Foreskin fibroblast (primary cell): ENCODE measurements at places on chromosomes 7 and 10.

DNA sequence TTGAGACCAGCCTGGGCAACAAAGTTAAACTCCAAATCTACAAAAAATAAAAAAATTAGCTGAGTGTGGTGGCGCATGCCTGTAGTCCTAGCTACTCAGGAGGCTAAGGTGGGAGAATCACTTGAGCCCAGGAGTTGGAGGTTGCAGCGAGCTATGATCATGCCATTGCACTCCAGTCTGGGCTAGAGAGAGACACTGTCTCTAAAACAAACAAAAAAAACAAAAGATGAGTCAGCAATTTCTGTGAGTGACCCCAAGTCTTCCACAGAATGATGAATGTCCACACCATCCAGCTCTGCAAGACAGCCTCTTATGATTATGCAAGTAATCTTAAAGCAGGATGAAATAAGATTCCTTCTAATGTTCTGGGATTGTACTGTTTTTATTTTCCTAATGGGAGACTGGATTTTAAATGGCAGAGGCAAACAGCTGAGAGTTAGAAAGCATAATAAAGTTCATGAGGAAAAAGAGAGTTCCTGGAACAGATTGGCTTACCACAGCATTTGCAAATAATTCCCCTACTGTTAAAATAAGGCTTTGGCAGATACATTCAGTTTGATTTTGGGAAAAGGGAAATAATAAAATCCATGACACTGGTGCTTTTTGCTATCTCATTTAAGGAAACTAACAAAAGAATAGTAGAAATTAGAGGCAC lies 18.9 kb upstream of the PRKAR2B start:
- no peak for DNase-seq

GRCh38 chr7:129784437-129784782 lies 168.3 kb downstream of the UBE2H start:
- DNase-seq, result no peak

- DNase-seq, result no peak
These were observed 35.7 kb upstream of the PLEKHA1 start for GRCh38 chr10:122338609-122339441.

DNA sequence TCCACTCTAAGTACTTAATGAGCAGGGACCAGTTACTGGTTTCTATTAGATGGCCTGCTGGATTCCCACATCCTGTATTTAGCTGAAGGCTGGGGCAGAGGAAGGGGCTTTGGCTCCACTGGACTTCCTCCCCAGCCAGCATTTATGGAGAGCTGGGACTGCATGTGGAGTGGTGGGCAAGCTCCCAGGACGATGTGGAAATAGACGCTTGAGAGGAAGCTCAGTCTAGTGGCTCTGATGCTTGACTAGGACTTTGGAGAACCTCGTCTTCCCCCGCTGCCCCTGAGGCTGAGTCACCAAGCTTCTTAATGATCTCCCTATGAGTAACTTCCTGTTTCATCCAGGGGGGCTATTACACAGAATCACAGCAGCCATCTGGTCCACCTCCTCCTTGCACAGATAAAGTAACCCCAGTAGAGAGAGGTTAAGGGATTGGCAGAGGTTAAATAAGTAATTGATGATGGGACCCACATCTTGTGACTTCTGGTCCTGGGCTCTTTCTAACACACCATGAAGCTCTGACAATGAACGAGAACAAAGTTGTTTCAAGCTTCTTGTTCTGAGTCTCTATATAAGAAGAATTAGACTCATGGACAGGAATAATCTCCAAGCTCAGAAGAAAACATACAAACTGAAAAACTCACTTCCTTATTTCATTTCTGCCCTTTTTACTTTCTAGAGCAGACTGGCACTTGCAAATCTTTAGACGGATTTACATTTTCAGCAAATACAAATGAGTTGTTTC lies 126.2 kb downstream of the PRPF18 start:
- peak; percentile 98 for DNase-seq

- DNase-seq, result peak; percentile 65
These were observed at the start of gene UBE2D4 for GRCh38 chr7:43925984-43926797. TSS of gene UBE2D4 (plus strand) at chr7:43926436. CDS start at chr7:43926533, 97 bp downstream.

DNA sequence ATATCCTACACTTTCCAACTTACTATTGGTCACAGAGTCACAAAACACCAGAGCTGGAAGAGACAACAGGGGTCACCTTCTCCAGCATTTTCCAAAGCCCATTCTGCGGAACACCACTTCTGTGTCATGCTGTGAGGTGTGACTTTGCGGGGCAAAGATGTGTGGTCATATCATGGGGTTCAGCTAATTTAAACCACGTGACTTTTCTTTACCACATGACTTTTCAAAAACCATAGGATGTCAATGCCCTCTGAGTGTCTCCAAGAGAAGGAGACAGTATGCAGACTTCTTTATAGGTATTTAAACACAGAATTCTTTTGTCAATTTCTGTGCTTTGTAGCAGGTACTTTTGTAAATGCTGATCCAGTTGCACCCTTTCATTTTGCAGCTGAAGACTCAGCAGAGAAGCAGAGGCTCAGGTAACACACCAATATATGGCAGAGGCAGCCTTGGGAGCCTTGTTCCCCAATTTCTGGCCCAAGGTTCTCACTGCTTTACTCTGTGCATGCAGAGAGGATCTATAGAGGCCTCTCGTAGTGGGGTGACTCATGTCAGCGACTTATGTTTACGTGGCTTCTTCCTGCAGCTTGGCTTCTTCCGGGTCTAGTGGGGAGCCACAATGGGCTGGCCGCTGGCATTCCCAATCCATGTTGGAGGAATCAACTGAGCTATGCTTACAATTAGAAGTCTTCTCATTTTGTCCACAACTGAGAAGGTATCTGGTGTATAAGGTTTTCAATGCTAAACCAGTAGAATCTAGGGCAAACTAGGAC lies 104.0 kb upstream of the RHOBTB1 start:
- no peak for DNase-seq

DNA sequence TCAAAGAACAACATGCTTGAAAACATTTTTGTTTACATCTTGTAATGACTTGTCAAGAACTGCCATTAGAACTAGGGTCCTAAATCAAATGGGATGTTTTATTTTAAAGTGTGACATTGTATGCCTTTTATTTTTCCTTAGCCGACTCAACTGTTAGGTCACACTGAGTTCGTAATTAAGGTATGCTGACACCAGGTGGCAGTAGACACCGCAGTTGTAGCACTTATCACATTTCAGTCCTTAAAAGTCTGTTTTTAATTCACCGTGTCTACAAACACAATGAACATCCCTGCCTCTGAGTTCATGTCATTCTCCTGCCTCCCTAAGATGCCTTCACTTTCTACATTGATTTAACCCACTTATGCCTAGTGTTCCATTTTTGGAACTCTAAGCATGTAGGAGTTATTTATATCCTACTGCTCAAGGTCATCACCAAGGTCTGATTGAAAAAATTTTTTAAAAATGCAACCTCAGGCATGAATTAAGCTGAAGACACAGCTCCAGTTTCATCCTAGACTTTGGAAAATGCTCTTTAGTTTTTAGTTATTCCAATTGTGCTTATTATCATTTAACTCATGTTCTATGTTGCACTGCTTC lies 186.1 kb downstream of the BMPER start:
- peak; percentile 81 for DNase-seq

DNA sequence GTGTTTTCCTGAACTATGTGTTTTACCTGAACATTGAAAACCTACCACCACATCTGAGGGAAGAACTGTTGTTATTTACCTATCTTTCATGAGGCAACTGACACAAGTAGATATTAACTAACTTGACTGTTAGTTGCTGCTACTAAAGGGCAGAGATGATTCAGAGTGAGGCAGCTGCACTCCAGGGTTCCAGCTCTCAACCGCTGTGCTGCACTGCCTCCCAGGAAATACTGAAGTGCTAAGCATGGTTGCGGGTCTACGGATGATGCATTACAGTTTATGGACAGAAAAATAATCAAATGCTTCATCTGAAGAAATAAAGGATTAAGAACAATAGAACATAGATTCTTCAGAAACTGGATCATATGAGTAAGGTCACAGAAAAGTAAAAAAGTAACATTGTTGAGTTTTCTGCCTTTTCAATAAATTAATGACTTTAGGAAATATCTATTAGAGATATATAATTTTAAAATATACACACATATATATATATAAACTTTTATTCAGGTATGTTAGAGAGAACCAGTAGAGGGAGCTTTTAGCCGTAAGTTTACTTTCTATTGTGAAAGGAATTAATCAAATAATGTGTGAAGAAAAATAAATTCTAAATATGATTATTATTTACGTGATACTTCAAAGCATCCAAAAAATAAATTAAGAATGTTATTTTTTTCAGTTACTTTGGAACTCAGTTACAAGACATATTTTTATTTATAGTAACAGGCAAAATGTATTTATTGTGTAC lies 620.0 kb downstream of the CNTNAP2 start:
- DNase-seq, result peak; percentile 0

DNA sequence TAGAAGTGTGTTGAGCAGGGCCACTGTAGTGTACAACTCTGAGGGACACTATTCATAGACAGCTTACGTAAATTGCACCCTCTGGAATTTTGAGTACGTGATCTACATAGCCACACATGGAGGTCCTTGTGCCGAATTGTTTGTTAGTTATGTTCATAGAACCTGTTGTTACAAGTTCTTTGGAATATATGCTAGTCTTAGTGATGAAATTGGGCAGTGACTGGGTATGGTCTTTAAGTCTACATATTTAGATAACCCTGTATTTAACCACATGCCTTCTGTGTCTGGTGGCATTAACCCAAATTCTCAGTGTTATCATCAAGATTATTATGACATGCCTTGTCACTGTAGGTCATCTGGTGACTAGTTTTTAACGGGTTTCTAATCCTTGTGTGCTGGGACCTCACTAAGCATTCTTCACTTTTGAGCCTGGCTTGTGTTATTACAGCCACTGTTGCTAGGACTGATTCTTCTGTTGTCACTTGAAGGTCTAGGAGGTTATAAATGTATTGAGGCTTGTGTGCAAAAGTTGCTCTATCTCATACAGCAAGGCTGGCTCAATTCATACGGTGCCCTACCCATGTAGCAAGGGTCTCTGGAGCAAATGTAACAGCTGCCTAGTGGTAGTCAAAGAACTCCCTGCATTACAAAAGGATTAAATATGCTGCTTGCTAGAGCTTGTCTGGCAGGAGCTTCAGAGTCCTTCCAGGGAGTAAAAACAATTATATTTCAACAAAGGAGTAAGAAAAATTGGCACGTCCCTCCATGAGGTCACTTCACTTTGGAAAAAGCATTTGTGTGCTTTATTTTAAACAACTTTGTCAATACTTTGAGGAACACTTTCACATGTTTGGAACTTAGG lies 65.4 kb downstream of the CDK14 start:
- no peak for DNase-seq

GRCh38 chr7:67773081-67773480 lies 776.4 kb downstream of the TYW1 start:
- no peak for DNase-seq

DNA sequence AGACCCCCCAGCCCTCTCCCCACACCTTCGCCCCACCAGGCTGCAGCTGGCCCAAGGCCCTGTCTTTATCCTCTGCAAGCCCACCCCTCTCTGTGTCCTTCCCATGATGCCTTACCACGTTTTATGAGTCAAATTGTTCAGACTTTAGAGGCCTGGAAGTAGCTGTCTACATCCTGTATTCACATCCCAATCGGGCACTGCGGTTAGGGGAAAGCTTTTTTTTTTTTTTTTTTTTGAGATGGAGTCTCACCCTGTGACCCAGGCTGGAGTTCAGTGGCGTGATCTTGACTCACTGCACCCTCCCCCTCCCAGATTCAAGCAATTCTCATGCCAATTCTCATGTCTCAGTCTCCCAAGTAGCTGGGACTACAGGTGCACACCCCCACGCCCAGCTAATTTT lies 121.5 kb upstream of the SH2B2 start:
- peak; percentile 20 for DNase-seq

DNA sequence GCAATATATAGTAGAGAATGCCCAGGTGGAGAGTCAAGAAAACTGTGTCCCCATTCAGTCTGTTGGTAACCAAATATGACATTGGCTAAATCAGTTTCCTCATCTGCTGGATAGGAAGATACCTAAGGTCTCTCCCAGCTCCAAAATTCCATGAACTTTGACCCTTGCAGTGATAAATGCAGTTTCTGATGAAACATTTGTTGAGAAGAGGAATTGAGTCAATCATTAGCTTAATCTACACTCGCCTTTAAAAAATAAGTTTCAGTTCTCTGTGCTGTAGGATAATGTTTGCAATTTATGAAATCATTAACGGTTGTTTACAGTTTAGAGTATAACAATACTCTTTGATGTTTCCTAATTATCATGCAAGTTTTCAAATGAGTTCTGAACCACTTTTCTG lies 38.0 kb upstream of the SLC25A13 start:
- DNase-seq, result no peak

- no peak for DNase-seq
These were observed 56.1 kb downstream of the SLIT1 start for GRCh38 chr10:97129666-97130065.

GRCh38 chr7:95229301-95229700 lies 95.0 kb downstream of the PON1 start:
- no peak for DNase-seq

GRCh38 chr10:122294511-122295450 lies 23.7 kb downstream of the BTBD16 start:
- DNase-seq, result no peak

DNA sequence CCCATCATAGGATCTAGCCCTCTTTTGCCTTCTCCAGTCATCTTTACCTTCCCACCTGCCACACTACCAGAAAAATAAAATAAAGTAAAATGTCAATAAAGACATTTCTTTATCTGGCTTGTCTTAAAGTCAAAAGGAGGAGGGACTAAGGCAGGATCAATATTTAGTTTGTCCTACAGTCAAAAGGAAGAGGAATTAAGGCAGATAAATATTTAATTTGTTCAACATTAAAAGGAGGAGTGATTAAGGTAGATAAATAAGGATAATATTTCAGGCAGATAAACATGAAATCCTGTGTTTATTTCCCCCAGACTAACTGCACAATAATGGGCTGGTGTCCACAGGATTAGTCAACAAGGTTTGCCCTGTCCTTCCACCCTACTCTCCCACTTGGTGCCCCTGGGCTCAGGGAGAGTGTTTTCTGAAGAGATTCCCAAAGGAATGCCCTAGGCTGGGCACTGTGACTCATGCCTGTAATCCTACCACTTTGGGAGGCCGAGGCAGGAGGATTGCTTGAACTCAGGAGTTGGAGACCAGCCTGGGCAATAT lies 18.3 kb upstream of the MSMB start:
- DNase-seq, result no peak

GRCh38 chr10:18421726-18422293 lies 229.6 kb downstream of the NSUN6 start:
- DNase-seq, result no peak

GRCh38 chr7:158284617-158285382 lies 302.8 kb downstream of the PTPRN2 start:
- DNase-seq, result no peak

GRCh38 chr7:123439191-123439590 lies 95.2 kb downstream of the IQUB start:
- no peak for DNase-seq
